ENCODE measurements at places on chromosomes 3 and 15.

DNA sequence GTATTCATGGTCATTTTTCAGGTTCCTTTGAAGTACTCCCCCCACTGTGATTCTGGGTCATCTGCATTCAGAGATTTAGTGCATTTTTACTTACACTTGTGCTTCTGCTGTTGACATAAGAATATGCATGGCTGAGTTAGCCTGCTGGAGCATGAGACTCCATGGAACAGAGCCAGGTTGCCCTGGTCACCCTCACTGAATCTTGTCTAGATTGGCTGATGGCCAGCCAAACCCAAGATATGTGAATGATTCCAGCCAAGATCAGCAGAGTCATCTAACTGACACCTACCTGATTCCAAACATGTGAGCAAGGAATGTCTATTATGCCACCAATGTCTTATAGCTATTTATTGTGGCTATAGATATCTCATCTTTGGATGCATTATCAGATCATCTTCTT is 25.1 kb downstream of the DTWD1 start:
- DNase-seq, result no peak

GRCh38 chr3:55882006-55882405 is 394.9 kb upstream of the WNT5A start:
- no peak for DNase-seq

DNA sequence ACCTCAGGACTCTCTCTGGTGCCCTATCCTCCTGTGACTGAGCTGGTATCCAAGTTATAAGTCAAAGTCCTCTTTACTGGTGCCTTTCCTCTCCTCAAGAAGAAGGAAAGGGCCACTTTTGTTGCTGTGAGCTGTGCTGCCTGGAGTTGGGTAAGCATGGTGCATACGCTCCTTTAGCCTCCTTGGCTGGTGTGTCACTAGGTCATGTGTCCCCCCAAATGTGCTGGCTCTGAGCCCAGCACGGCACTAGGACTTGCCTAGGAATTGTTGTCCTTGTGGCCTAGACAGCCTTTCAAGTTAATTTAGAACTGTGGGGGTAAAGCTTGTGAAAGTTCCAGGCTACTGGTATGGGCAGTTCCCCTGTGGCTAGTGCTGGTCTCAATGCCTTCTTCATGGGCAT is 113.8 kb downstream of the UBE2E2 start:
- no peak for DNase-seq

GRCh38 chr3:9400616-9401015 is 3.2 kb downstream of the SETD5 start:
- DNase-seq, result no peak

- no peak for DNase-seq
Observed at GRCh38 chr3:102485701-102486100, 50.9 kb downstream of the ZPLD1 start.

GRCh38 chr15:77035584-77035983 is 35.3 kb downstream of the TSPAN3 start:
- no peak for DNase-seq

GRCh38 chr3:107514453-107514852 is 8.3 kb upstream of the BBX start:
- no peak for DNase-seq

GRCh38 chr15:40941528-40942336 is 11.5 kb upstream of the CHAC1 start:
- no peak for DNase-seq

- no peak for DNase-seq
Observed at GRCh38 chr15:45637552-45638033, 2.8 kb downstream of the SQOR start.

DNA sequence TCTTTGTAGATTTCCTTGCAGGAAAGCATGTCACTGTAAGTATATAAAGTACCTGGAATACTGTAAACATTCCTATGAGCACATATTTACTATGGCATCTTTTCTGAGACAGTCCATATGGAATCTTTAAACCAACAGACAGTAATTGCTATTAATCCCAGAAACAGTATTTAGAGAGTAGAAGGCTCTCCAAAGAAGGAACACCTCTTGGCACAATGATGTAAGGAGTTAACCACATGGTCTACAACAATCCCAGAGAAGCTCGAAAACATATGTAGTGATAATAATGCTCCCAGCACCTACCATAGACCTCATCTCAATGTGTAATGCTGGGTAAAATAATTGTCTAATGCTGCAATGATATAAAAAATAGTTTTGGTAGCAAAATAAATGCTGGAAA is 95.8 kb upstream of the IL12A start:
- no peak for DNase-seq

DNA sequence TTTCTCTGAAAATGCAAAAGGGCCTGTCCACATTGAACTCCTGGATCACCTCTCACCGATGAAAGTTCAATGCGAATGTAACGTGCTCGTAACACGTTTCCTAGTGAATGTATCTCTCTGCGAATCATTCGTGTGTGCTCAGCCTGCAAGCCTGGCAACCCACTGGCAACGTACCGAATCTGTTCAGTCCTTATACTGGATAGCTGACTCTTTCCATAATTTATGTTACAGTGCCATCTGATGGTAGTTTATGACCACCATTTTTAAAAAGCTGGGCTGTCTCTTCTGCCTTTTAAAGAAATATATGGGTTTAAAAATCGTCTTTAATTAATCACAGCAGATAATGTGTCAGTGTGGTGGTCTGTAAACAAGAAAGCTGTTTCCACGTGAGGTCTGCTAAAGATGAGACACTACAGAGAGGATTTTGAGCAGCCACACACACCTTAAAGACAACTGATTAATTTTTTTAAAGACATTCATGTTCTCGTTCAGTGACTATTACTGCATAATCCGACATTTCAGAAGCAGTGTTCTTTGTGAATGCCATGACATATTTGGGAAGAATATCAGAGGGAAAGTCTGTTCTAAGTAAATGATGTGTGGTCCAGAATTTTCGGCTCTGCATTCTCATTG is 69.4 kb upstream of the FOXP1 start:
- DNase-seq, result no peak

GRCh38 chr15:68055224-68055705 is 1.1 kb downstream of the PIAS1 start:
- no peak for DNase-seq

DNA sequence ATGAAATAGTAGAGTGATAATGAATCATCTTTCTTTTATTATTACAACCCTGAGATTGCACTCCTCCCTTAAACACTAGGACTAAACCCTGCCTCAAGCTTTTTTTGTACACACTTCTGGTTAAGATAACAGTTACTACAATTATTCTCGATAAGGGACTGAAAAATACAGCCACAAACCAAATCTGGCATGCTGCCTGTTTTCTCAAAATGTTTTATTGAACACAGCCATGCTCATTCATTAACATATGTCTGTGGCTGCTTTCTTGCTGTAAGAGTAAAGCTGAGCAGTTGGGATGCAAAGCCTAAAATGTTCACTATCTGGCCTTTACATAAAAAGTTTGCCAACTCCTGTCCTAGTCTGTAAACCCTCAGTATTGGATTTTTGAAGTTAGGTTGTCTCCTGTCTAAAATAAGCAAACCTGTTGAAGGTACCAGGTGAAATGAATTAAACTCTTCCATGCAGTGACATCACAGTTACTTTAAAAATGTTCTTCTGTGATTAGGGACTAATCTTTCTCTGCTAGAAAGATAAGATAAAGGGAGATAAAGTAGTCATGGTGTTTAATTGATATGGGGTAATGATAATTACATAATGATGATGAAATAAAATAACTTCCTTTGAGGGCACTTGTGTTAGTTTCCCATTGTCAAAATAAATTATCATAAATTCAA is 218.2 kb downstream of the STXBP5L start:
- no peak for DNase-seq

GRCh38 chr3:107211608-107212007 is 165.6 kb upstream of the CCDC54 start:
- no peak for DNase-seq

GRCh38 chr3:190558796-190559195 is 44.9 kb downstream of the IL1RAP start:
- DNase-seq, result no peak

GRCh38 chr15:65083262-65083701 is 6.7 kb downstream of the KBTBD13 start:
- DNase-seq, result no peak

GRCh38 chr3:197229178-197229577 is 69.2 kb downstream of the DLG1 start:
- DNase-seq, result no peak

DNA sequence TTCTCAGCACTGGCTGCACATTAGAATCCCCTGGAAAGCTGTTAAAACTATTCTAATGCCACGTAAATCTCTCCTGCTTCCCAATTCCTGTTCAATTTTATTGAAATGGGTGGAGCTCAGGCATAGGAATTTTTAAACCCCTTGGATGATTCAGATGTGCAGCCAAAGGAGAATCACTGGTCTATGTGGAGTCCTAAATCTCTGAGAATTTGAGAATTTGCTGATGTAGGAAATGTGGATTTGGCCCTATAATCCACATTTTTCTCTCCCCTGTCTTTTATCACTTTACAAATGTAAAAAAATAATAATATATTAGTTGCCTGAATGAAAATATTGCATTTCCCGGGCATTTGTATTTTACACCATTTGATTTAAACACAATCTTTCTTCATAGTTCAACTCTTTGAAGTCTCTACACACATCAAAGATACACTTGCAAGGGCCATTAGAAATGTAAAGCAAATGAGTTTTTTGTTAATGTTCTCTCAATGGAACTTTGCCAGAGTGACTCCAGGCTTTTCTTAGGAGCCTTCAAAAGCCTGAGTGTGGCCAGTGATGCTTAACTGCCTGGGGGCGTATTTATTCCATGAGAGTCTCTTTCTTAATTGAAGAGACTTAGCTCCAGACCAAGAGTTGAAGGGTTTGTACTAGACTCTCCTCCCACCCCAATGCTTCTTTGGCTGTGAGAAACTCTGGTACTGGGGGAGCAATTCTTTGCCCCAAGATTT is 48.8 kb upstream of the PTX3 start:
- DNase-seq, result no peak

DNA sequence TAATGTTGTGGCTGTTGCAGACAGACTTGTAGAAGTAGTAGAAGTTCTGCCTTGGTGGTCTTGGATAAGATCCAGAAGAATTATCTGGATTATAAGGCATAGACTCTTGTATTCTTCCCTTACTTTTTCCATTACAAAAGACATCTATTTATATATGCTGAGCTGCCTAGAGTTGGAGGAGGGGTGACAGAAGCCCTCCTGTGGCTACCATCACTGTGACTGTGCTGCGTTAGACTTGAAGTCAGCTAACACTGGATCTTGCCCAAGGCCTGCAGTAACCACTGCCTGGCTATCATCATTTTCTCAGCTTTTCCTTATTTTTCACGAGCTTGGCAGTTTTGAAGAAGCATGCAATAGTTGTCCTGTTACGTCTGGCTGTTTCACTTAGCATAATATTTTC is 684.8 kb upstream of the BCHE start:
- no peak for DNase-seq

- DNase-seq, result no peak
Observed at GRCh38 chr3:157412323-157412855, 24.3 kb upstream of the PTX3 start.

DNA sequence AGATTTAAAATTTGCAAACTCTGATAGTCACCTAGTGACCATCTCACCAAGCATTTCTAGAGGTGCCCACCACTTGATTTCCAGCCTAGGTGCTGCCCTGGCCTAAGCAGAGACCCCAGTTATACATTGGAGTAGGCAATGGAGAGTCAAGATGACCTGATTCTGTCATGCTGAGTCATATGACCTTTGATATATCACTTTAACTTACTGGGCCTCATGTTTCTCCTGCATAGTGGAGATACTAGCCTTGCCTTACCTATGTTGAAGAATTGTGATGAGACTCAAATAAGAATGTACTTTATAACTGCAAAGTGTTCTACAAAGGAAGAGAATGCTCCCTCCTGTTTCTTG is 75.5 kb upstream of the XCR1 start:
- no peak for DNase-seq

DNA sequence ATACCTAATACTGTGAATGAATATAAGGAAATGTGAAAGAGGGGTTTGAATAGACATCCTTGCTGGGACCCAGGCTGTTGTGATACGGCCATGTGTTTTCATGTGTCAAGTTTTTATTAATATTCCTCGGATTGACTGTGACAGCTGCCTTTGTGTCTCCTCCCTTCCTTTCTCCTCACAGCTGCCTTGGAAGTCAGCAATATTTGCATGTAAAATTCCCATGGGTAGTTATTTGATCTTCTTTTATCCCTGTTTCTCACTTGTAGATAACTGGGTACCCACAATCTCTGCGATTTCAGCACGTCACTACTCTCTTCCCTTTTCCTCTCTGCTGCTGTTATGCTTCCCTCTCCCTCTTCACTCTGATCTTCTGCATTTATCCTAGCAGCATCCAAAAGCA is 9.4 kb downstream of the GPR156 start:
- no peak for DNase-seq

- DNase-seq, result no peak
Observed at GRCh38 chr3:10360478-10360877, 39.6 kb upstream of the SEC13 start.

DNA sequence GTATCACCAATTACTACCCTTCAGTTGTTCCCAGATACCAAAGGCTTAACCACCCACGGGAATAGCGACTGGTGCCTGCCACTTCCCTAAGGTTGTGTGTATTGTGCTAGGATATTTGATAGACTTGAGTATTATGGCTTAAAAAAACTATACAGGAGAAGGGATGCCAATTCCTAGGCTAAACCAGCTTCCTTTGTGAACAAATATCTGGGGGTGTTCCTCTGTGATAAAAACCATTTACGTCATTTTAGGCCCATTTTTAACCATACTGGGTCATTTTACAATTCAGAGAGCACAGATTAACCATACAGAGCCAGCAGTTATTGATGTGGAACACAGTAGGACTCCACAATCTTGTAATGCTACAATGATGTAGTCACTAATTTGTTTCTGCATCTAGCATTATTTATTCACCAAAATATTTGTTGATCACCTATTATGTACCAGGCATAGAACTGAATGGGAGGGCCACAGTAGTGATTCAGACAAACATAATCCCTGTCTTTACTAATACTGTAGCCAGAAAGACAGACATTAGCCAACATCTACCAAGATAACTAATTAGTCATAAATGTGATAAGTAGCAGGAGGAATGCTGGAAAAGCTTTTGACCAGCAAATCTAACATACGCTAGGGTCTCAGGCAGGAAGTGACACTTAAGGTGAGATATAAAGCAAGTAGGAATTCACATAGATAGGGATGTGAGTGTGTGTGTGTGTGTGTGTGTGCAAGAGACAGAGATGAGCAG is 184.8 kb downstream of the MECOM start:
- DNase-seq, result no peak

GRCh38 chr15:98714922-98715321 is 66.6 kb downstream of the IGF1R start:
- no peak for DNase-seq

- DNase-seq, result no peak
Observed at GRCh38 chr3:191721390-191721861, 260.5 kb downstream of the PYDC2 start.
